NCI-H226 (cell line): ENCODE measurements at places on chromosomes 11 and 22.

GRCh38 chr22:20745119-20745518 lies 28.8 kb upstream of the SERPIND1 start:
- DNase-seq: no peak

- DNase-seq: peak; percentile 55
These were observed 36.9 kb upstream of the POLA2 start for GRCh38 chr11:65224930-65225278.

DNA sequence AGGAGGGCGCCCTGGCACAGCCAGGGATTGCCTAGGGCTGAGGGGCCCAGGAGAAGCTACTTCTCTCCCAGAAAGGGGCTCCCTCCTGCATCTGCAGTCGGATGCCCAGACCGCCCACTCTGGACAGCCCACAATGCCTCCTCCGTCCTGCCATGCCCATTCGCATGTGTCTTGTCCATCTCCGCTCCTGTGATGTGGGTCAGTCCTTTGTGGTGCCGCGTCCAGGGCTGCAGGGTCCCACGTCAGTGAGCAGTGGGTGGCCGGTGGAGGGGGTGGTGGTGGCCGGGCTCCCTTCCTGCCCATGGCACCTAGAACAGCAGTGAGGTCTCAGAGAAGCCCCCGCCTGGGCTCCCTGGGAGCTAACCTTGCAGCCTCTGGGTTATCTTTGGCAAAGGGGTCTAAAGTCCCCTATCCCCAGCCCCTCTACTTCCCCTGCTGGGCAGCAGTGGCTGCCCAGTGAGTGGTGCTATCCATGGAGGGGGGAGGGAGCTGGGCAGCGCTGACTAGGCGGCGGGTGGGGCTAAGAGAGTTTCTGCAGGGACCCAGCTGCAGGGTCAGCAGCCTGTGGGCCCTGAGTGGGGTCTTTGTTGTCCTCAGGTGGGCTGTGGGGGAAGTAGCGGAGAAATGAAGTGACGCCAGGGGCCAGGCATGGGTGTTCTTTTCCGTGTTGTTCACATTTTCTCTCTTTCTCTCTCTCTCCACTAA lies 41.1 kb downstream of the KCNC1 start:
- no peak for DNase-seq

DNA sequence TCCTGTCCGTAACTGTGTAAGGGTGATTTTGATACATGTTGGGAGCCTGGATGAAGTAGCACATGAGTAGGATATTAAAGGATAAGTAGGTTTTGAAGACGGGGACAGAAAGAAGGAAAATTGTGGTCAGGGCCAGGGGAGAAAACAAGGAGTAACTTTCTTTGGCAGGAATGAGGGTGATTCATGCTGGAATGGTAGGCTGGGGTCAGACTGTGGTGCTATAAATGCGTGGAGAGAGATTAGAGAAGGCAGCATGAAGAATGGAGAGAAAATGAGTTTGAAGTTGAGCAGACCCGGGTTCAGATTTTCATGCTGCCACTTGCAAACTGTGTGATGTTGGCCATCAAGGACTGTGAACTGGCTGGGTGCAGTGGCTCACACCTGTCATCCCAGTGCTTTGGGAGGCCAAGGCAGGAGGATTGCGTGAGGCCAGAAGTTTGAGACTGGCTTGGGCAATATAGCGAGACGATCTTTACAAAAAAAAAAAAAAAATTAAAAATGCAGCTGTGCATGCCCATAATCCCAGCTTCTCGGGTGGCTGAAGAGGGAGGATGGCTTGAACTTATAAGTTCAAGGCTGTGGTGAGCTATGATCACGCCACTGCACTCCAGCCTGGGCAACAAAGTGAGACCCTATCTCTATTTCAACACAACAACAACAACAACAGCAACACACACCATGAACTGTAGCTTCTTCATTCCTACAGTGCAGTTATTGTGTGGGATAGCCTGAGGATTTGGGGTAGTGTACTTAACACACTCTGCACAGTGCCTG lies 22.3 kb downstream of the ZBTB16 start:
- DNase-seq: no peak

DNA sequence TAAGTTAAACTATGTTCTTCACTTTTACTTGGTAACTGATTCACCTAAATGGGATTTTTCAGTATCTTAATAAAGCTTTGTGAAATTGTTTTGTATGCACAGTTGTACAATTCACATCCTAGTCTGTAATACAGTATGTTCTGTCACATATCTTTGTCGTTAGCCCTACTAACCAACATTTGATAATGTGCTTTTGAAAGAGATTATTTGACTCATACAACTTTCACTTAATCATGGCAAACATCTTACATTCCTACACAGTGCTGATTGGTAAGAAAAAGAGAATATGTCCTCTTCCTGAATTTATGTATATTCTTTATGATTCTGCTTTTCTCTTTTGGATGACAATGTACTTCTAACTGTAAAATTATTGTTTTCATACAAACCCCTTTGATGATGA lies 234.5 kb downstream of the METTL15 start:
- no peak for DNase-seq

DNA sequence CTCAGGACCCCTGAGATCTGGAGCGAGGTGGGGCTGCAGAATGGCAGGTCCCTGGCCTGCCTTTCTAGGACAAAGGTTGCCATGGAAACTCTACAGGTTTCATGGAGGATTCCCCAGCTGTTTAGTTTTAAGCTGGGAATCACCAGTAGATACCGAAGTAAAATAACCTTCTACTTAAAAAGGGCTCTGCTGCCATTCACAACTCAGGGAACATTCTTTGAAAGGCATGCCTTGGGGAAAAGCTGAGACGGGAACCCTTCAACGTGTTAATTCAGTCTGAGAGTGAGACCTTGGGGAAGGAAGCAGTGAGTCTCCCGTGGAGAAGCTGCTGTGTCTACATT lies 493.3 kb downstream of the BRD1 start:
- DNase-seq: no peak

GRCh38 chr11:119991022-119991404 lies 146.9 kb downstream of the TRIM29 start:
- DNase-seq: no peak

DNA sequence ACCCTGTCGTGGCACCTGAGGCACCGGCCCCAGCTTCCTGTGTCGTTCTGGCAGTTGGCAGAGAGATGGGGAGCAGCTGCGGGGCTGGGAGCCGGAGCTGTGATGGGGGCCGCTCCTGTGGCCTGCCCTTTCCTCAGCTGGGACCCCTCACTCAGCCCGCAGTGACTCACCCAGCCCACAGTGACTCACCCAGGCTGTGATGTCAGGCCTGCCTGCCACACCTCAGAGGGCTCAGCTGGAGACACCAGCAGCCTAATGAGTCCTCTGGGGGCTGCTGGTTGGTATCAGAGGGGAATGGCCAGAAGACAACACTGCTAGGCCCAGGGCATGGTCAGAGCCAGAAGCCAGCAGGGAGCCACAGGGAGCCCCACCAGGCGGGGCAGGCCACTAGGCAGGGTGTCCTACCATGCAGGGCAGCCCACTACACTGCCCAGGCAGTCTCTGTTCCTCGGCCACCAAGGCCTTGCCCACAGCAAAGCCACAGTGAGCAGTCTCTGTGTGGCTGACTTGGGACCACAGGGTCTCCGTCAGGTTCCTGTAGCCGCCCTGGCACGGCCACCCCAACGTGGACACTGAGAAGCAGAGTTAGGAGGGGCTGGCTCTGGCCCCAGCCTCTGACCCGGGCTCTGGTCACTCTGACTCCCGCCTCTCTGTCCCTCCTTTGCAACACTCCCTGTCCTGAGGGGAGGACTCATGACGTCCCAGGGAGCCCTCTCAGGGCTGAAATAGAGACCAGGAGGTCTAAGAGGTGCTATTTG lies 4.2 kb upstream of the FXYD2 start:
- DNase-seq: peak; percentile 58

GRCh38 chr11:120357620-120358019 lies 21.4 kb downstream of the ARHGEF12 start:
- DNase-seq: no peak

DNA sequence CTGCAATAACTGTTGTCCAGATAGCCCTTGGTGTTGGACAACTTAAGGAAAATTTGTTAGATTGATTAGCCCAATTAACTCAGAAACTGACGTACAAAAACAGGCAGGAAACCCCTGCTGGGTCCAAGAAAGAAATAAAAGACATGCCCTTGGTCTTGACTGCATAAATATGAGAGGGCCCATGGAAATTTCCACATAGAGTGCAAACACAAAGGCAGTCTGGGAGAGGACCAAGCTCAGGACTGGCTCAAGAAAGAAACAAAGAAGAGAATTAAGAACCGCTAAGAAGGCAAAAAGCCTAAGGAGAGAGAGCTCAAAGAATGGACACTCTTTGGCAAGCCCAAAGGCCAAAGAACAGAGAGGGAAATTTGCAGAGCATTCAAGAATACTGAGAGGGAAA lies 1243.9 kb downstream of the LRRC4C start:
- DNase-seq: no peak

DNA sequence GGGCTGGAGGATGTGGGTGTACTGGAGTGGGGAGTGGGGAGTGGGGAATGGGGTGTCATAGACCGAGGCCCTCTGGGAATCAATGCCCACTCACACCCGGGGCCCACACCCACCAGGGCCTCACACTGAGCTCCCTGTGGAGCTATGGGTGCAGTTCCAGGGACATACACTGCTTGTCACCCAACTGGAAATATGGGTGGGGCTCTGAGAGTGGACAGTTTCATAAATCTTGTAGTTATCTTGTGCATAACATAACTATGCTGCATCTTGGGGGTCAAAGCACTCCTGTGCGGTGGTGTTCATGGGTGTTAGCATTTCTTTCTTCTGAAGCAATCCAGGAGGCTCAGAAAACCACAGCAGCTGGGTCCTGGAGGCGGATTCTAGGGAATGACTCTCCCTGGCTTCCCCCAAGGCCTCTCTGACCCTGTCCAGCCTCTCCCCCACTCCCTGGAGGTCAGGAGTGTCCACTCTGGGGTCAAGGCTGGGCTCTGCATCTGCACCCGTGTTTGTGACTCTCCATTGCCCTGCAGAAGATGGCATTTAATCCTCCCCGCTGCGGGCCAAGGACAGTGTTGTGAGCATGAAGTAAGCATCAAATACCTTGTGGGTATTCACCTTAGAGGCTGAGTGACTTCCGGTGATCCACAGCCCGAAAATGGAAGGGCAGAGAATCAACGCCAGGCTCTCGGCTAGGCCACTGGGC lies 172.5 kb downstream of the CTTN start:
- DNase-seq: no peak

GRCh38 chr22:41565403-41566054 lies 4.7 kb downstream of the CSDC2 start:
- peak; percentile 52 for DNase-seq

DNA sequence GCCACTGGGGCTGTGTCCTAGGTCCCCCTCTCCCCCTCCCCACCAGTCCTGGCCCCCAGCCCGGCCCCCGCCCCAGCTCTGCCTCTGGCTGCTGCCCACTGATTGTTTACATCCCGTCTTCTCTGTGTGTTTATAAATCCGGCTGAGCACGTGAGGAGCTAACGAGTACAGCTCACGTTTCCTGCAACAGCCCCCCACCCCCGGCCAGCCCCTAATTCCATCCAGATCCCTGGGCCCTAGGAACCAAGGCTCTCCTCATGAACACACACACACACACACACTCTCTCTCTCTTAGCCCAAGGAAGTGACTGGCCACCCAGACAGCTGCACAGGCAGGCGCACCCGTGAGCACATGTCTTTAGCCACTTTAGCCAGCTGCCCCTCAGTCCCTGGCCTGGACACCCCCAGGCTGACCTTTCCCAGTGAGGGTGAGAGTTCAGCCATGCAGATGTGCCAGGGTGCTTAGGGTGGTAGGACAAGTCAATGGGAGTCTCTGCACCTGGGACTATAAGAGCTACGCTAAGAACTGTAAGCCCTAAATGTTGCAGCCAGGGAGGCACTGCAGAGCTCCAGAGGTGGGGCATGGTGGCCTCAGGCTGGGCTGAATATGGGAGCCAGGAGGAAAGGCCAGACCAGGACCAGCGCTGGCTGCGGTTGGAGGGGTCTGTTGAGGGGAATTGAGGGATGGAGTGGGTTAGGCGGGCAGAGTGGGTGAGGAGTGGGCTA lies 2.9 kb downstream of the CLCF1 start:
- DNase-seq: no peak

DNA sequence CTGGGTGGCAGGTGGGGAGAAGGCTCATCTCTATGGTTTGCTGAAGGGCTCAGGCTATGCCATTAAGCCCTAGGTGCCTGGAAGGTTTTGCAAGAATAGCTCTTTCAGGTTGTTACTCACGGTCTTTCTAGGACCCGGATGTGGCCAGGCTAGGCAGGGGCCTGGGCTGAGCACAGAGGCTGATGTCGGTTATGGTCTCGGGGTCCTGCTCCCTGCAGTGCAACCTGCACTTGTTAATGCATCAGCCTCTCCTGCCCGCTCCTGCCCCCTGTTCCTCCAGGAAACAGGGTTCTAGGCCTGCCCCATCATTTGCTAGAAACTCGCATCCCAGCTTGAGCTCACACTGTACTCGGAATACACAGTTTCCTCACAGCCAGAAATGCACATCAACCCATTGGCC lies 79.1 kb upstream of the SLC22A12 start:
- DNase-seq: no peak

- DNase-seq: peak; percentile 72
These were observed 350.1 kb downstream of the GUCY1A2 start for GRCh38 chr11:106668147-106668546.

DNA sequence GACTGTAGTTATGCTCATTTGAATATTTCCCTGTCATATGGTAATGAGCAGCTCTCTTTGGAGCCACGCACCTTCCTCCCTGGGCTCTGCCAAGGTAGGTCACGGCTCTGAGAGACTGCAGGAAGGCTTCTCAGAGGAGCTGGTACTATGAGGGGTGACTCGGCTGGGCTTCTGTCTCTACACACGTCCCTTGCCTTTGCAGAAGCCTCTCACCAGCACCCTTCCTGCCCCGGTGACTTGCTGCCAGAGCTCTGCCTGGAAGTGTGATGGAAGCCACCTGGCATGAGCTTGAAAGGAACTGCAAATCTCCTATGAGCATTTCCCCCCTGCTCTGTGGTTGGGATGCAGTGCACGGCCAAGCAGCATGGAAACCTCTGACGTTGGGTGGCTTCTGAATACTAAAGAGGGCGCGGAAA lies 74.2 kb downstream of the KIRREL3 start:
- no peak for DNase-seq

GRCh38 chr22:18077087-18077638 lies 627 bp upstream of the PEX26 start:
- DNase-seq: no peak

DNA sequence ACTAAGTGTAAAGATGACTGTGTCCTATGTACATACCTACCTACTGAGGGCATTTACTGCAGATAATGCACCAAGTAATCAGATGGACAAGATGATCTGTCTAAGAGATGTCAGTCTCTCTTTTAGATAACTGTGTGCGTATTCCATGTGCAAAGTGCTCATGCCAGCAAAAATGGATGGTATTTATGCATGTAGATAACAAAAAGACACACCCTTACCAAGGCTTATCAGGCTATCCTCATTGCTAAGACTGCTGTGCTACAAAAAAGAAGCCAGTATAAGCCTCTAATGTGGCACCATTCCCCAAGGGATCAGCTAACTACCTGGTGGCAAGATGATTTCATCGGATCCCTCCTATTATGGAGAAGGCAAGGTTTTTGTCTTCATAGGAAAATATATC lies 34.3 kb upstream of the CD44 start:
- peak; percentile 73 for DNase-seq

GRCh38 chr11:65917077-65917433 lies 1.8 kb downstream of the C11orf68 start:
- no peak for DNase-seq
